ENCODE measurements at places on chromosomes 6 and 20.

DNA sequence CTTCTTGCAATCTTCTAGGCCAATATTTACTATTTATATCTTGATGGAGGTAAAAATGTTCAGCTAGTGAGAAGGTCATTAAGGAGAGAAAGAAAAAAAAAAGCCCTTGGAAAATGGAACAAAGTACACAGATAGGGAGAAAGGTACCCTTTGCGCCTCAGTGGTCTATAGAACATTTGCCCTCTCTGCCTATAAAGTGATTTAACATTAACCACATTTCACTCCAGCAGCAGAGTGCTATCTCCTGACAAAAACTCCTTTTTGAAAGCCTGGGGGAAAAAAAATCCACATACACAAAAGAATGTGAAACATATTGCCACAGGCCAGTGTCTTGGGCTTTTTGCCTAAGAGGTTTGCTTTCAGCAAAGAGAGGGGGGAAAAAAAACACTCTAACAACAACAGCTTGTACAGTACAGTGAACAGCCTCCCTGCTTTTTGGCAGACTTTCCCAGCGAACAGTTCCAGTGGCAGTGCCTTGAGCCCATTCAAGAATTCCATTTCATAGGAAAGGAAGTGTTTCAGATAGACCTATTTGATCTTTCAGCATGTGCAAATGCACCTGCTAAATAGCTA is 695 bp downstream of the ARHGAP18 start:
- H3K4me3 ChIP-seq = peak overlapping the region; percentile 67
- H3K4me1 ChIP-seq = peaks cover 15% of the 10 kb centered on the region
- DNase-seq = no peak
- H3K27ac ChIP-seq = no peak overlapping the region

GRCh38 chr6:134373993-134374392 is 56.1 kb upstream of the SGK1 start:
- H3K36me3 ChIP-seq = no peaks in the 10 kb centered on the region
- peaks cover 20% of the 10 kb centered on the region for H3K4me1 ChIP-seq
- DNase-seq = no peak
- no peaks in the 10 kb centered on the region for H3K27me3 ChIP-seq
- no peak overlapping the region for H3K4me3 ChIP-seq

GRCh38 chr6:111766201-111766857 is 106.9 kb downstream of the FYN start:
- no peaks in the 10 kb centered on the region for H3K27me3 ChIP-seq
- H3K36me3 ChIP-seq = peaks cover 6% of the 10 kb centered on the region
- no peak overlapping the region for H3K27ac ChIP-seq
- no peak for DNase-seq
- H3K4me3 ChIP-seq = no peak overlapping the region

DNA sequence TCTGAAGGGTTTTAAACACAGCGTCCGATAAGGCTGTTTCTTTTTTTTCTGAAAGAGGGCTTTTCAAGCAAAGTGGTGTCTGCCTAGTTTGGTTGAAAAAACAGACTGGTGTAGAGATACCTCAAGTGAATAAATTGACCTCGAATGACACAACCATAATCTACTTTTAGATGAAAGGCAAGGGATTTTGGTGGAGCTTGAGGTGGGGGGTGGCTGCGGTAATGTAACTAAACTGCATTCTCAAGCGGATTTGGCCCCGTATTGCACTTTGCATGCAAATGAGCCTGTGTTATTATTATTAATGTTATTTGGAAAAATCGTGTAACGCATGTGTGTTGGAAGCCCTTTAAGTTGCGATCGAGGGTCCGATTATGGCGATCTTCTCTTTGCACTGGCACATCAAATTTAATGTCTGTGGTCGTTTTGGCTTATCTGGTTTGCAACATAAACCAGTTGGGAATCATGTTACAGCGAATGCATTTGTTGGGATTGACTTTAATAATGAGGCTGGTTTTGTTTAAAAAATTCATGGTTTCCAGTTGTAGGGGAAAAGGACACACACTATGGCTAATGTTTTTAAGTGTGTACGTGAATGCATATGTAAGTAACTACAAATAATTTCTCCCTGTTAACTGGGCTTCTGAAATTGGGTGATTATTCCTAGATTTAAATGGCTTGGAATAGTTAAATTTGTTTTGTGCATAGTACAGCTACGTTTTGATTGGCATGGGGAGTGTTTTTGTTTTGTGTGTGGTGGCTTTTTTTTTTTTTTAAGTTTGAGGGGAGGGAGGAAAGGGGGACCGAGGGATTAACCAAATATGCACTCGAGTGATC is 1.0 kb downstream of the JARID2 start:
- H3K27me3 ChIP-seq = peaks cover 4% of the 10 kb centered on the region
- peak overlapping the region; percentile 90 for H3K4me3 ChIP-seq
- peak overlapping the region; percentile 96 for H3K27ac ChIP-seq
- peak; percentile 58 for DNase-seq
- no peaks in the 10 kb centered on the region for H3K36me3 ChIP-seq

GRCh38 chr20:32968478-32969241 is 35.6 kb downstream of the SUN5 start:
- peak overlapping the region; percentile 97 for H3K27ac ChIP-seq
- no peak overlapping the region for H3K4me3 ChIP-seq
- DNase-seq = no peak
- no peaks in the 10 kb centered on the region for H3K36me3 ChIP-seq

- H3K4me1 ChIP-seq = peaks cover 14% of the 10 kb centered on the region
- peak overlapping the region; percentile 52 for H3K4me3 ChIP-seq
- H3K36me3 ChIP-seq = no peaks in the 10 kb centered on the region
- DNase-seq = peak; percentile 26
- peaks cover 4% of the 10 kb centered on the region for H3K27me3 ChIP-seq
Observed at GRCh38 chr6:117547688-117548621, 54.4 kb downstream of the GOPC start.

DNA sequence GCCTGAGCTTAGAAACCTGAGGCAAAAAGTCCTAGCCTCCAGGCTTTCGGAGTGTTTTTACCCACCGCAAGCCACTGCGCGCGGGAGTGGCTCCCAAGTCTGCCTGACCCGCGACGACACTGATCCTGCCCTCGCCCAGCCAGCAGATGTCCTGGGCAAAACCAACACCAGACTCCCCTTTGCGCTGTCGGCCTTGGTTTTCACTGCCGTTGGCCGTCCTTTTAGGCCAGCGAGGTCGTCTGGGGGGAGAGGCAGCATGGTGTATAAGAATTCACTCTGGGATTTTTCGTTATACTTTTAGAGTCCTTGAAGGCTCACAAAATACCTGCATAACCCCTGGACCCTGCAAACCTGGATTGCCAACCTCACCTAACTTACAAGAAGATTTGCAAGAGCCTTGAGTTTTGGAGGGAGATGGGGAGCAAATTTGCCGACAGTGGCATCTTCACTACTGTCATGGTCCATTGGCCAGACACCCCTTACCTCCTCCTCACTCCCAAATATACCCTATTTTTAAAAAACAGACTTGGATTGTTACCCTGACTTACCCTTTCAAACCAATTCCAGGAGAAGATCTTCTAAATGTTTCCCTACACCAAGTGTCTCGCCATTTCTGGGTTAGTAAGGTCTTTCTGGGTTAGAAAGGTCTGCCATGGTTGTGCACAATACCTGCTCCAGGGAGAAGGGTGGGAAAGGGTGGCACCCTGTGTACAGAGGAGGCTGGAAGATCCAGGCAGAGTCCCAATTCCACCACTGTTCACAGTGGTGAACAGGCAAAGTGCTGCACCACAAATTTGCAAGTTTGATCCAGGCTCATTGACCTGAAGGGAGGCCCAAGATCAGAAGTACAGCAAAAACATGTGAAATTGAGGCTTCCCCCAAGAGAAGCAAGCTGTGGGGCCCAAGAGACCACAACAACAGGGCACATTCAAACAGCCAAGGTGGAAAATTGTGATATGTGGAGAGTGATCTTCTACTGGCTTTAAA is 4.4 kb downstream of the FOXA2 start:
- peaks cover 94% of the 10 kb centered on the region for H3K27me3 ChIP-seq
- DNase-seq = no peak
- peaks cover 6% of the 10 kb centered on the region for H3K4me1 ChIP-seq
- H3K27ac ChIP-seq = no peak overlapping the region
- no peaks in the 10 kb centered on the region for H3K36me3 ChIP-seq

GRCh38 chr6:22800451-22800850 is 231.1 kb downstream of the HDGFL1 start:
- H3K27me3 ChIP-seq = no peaks in the 10 kb centered on the region
- DNase-seq = no peak
- no peaks in the 10 kb centered on the region for H3K36me3 ChIP-seq

- H3K27me3 ChIP-seq = no peaks in the 10 kb centered on the region
- H3K27ac ChIP-seq = no peak overlapping the region
- peaks cover 50% of the 10 kb centered on the region for H3K36me3 ChIP-seq
- H3K4me1 ChIP-seq = no peaks in the 10 kb centered on the region
- no peak for DNase-seq
Observed at GRCh38 chr20:18532626-18533025, 24.9 kb downstream of the SEC23B start.

DNA sequence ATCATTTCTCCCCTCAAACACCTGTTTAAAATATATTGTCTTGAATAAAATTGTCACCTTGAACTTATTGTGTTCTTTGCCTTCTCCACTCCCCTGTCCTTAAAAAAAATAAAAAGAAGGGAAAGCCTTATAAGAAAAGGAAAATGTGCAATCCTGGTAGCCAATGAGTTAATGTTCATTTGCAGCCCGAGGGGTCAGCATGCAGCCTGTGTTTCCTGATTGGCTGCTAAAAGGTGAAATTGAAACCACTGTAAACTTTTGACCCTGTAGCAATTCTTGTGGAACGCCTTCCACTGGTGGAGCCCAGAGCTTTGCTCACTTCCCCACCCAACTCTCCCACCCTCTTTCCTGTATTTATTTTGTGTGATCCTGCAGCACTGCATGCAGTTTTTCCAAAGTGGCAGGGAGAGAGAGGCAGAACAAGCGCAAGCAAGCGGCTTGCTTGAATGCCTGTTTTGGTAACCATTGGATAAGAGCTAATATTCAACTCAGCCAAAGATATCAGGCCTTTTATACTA is 74.9 kb downstream of the NCOA3 start:
- H3K4me3 ChIP-seq = no peak overlapping the region
- DNase-seq = peak; percentile 2
- H3K4me1 ChIP-seq = no peaks in the 10 kb centered on the region
- no peaks in the 10 kb centered on the region for H3K36me3 ChIP-seq
- no peaks in the 10 kb centered on the region for H3K27me3 ChIP-seq

DNA sequence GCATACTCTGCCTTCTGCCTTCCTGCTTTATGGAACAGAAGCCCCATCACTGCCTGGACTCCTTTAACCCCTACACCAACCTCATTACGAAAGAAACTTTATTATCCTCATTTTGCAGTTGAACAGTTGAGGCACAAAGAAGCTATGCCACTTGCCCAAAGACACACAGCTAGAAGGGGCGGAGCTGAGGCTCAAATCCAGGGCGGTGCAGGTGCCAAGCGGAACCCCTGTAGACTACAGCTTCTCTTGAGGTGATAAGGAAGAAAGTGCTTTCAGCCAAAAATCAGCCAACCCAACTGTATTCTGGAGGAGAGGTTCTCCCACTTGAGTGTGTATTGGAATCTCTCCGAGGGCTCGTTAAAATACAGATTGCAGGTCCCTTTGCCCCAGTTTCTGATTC is 90.5 kb downstream of the PRND start:
- H3K27ac ChIP-seq = peak overlapping the region; percentile 95
- DNase-seq = no peak
- no peaks in the 10 kb centered on the region for H3K36me3 ChIP-seq

DNA sequence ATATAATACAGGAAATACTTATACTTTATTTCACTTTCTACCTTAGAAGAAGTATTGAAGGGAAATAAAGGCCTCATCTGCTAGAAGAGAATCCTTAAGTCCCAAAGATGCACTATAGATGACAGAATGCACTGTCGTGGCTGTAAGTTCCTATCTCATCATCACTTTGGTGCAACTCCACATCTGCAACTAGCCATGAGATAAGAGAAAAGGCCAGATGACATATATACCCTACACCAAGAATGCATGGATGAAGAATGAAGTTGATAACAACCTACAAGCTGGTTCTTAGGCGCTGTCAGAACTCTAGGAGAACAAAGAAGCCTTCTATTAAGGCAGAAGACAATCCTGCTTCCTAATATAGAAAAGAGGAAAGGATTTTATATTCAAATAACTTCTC is 11.6 kb upstream of the PLN start:
- no peak overlapping the region for H3K27ac ChIP-seq
- H3K27me3 ChIP-seq = no peaks in the 10 kb centered on the region
- H3K36me3 ChIP-seq = no peaks in the 10 kb centered on the region
- no peak for DNase-seq
- H3K4me3 ChIP-seq = no peak overlapping the region

- DNase-seq = no peak
- no peaks in the 10 kb centered on the region for H3K27me3 ChIP-seq
- H3K4me1 ChIP-seq = no peaks in the 10 kb centered on the region
Observed at GRCh38 chr6:167442796-167443680, 118.2 kb downstream of the TTLL2 start.

DNA sequence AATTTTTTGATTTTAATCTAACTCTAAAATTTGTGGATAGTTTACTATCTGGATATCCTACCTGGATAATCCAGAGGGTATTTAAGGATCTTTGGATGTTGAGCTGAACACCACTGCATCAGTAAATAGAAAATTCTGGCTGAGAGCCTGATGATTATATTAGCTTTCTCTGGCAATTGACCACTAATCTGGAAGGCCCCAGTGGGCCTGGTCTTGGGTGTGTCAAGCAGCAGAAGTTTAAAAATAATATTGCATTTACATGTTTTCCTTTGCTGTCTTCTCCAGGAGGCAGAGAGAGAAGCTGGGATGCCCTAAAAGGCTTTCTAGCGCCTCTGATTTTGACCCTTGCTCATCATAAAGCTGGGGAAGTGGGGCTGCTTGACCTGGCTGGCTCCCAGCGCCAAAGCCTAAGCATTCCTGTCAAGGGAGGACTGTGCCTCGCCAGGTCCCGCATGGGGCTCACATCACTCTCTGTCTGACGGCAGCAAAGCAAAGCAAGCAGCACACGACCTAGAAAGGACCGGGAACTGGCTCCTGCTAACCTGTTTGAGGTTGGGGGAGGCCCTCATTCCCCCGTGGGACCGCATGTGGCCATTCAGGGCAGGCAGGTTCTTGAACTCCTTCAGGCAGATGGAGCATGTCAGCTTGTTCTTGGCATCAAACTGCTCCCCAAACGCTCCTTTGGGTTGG is 46.6 kb upstream of the MRPS10 start:
- no peak overlapping the region for H3K4me3 ChIP-seq
- H3K36me3 ChIP-seq = peaks cover 18% of the 10 kb centered on the region
- no peak overlapping the region for H3K27ac ChIP-seq
- no peak for DNase-seq

- no peak overlapping the region for H3K4me3 ChIP-seq
- H3K36me3 ChIP-seq = peaks cover 35% of the 10 kb centered on the region
- H3K27me3 ChIP-seq = no peaks in the 10 kb centered on the region
- no peak for DNase-seq
- H3K27ac ChIP-seq = no peak overlapping the region
- H3K4me1 ChIP-seq = no peaks in the 10 kb centered on the region
Observed at GRCh38 chr6:43223175-43223574, 6.1 kb downstream of the DNPH1 start.

GRCh38 chr20:12535316-12535715 is 473.5 kb upstream of the SPTLC3 start:
- H3K4me1 ChIP-seq = no peaks in the 10 kb centered on the region
- H3K4me3 ChIP-seq = no peak overlapping the region
- H3K27ac ChIP-seq = no peak overlapping the region
- H3K36me3 ChIP-seq = no peaks in the 10 kb centered on the region

- peak overlapping the region; percentile 66 for H3K27ac ChIP-seq
- H3K36me3 ChIP-seq = no peaks in the 10 kb centered on the region
- H3K4me3 ChIP-seq = peak overlapping the region; percentile 5
- no peaks in the 10 kb centered on the region for H3K27me3 ChIP-seq
- peak; percentile 58 for DNase-seq
Observed at GRCh38 chr6:32943864-32944649, 3.2 kb upstream of the HLA-DMB start.

Measured in thymus (tissue), 14 donors.